ENCODE measurements at places on chromosomes 4 and X. TPM values are rescaled to one million over a fixed set of nuclear protein-coding genes. Genes with fewer than 3 reads are reported as not detected.
A peak's percentile ranks its signal among the peaks of the same experiment; 100 is the strongest.

The CENPVL1 gene
- total RNA-seq: not detected

The C4orf50 gene
- total RNA-seq: 0.03 TPM

The ADRA2C gene
- total RNA-seq: not detected

The STAP1 gene
- total RNA-seq: 1.3 TPM

The MAGEA10 gene
- total RNA-seq: not detected

The LDB2 gene
- 0.11 TPM for total RNA-seq

The TMEM185A gene
- 20.0 TPM for total RNA-seq

The OTUD6A gene
- total RNA-seq: not detected

The ZNF157 gene
- total RNA-seq: 0.40 TPM

The P2RY4 gene
- total RNA-seq: not detected

The IGSF1 gene
- not detected for total RNA-seq

The KLHL13 gene
- total RNA-seq: 0.35 TPM

The BMPR1B gene
- not detected for total RNA-seq

The RAB41 gene
- total RNA-seq: not detected

The COPS4 gene
- total RNA-seq: 41.2 TPM

- DNase-seq: no peak
Observed at GRCh38 chrX:111402344-111402743, 9.6 kb downstream of the DCX start.

DNA sequence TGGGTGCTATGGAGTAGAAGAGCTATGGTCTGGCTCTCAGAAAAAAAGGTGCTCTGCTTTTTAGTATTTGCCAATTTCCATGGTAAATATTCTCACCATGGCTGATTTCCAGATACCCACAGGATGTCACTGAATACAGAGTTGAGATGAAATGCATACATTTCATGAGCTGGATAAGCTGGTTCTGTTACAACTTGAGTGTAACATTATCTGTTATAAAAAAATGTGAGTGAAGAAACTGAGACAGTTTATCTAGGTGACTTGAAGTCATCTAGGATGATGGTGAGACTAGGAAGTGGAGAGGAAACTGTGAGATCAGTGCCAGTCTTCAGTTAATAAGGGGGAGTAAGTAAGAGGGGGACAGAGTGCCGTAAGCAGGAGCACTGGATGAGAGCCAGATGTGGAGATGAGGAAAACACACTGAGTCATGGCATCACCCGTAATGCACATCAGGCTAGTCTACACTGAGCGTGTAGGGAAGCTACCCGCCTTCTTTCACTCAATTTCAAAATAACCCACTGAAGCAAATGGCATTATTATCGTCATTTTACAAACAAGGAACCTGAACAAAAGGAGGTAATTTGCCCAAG, 5.0 kb downstream of the HPSE start:
- DNase-seq: no peak

- peak; percentile 47 for DNase-seq
Observed at GRCh38 chrX:13101441-13102139, 57.2 kb upstream of the FAM9C start.

- no peak for DNase-seq
Observed at GRCh38 chr4:102736636-102737549, 23.9 kb downstream of the MANBA start.

- DNase-seq: no peak
Observed at GRCh38 chr4:68874507-68874906, 58.7 kb downstream of the UGT2B10 start.

GRCh38 chr4:102625232-102625930, 124.2 kb downstream of the NFKB1 start:
- DNase-seq: peak; percentile 57

- no peak for DNase-seq
Observed at GRCh38 chr4:16860516-16860915, 37.9 kb downstream of the LDB2 start.

- DNase-seq: no peak
Observed at GRCh38 chr4:175802988-175803387, 9.1 kb downstream of the GPM6A start.

DNA sequence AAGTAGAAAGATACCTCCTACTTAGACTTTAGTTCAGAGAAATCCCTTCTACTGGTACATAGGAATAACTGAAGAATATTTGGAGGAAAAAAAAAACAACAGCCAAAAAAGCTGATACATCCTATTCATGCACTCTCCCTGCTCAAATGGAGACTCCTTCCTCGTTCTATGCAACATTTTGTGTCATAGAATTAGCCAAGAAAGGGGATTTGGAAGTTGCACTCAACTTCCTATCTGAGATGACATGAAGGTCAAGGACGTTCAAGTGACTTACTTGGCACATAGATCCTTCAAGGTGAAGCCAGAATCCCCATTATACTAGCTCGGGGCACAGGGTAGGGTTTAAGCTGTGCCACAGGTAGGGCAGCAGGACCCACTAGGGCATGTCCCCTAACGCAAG, 56.2 kb upstream of the S100G start:
- no peak for DNase-seq

GRCh38 chr4:3375688-3376087, 66.1 kb upstream of the HGFAC start:
- DNase-seq: no peak

DNA sequence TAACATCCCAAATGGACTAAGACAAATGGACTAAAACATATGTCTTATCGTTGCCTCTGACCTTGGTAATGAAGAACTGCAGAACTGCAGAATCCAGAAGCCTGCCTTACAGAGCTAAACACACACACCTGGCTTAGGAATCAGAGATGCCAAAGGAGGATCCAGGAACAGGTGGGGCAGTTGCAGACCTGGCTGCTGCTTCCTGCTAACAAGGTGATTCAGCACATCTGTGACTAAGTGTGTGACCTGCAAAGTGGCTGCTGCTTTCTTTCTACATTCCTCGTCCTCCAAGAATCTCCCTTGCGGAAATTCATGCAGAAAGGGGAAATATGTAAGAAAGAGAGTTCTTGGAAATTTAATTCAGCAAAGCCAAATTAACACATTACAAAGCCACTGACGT, 96.8 kb upstream of the NLGN4X start:
- DNase-seq: no peak

- no peak for DNase-seq
Observed at GRCh38 chr4:89836897-89837384, at the start of gene SNCA. TSS of gene SNCA (minus strand) at chr4:89837161. CDS start at chr4:89835667, 1,494 bp downstream.

GRCh38 chr4:7362862-7363430, 71.8 kb downstream of the PSAPL1 start:
- no peak for DNase-seq

DNA sequence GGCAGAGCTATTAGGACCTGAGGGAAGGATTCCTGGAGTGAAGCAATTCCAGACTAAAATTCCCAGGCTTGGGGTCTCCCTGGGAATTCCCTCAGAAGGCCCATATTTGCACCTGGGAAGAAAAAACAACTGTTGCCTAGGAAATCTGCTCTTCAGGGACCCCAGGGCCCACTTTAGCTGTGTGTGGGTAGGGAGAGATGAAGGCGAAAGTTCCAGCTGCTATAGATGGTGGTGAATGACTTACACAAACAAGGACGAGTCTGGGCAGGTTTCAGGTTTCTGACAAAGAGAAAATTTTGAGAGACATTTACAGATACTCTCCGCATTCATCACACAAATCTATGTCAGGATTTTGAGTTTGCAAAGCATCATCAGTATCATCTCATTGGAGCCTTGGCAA, 126.1 kb downstream of the GPC3 start:
- DNase-seq: no peak

DNA sequence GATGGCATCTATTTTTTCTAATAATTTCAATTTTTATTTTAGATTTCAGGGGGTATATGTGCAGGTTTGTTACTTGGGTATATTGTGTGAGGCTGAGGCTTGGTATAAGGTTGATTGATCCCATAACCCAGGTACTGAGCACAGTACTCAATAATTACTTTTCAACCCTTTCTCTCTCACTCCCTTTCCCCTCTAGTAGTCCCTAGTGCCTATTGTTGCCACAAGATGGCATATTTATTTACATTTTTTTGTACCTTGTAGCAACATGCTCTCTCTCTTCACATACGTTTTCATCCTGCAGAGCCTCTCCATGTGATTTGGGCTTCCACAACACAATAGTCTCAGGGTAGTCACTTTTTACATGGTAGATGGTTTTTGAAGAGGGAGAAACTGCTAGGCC, 172.0 kb downstream of the ATOH1 start:
- DNase-seq: no peak

DNA sequence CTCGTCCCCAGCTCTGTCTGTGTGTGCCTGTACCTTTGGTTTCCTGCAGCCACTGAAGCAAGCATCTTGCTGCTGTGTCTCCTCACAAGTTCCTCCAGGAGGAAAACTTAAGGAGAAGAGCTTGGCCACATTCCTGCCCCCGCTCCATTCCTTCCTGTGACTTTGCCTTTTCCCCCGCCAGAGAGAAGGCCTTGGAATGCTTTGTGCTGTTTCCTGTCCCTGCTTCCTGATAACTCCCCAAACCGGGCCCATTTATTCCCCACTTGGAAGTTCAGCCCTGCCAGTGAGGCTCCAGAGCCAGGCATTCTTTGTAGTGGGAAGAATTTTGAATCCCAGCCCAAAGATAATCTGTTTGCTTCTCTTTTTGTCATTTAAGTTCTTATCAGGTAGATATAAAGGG, 33.1 kb downstream of the SMIM10L2A start:
- no peak for DNase-seq

GRCh38 chrX:131477498-131477897, 66.4 kb upstream of the OR13H1 start:
- no peak for DNase-seq

GRCh38 chr4:25058796-25059195, 28.1 kb upstream of the LGI2 start:
- no peak for DNase-seq

DNA sequence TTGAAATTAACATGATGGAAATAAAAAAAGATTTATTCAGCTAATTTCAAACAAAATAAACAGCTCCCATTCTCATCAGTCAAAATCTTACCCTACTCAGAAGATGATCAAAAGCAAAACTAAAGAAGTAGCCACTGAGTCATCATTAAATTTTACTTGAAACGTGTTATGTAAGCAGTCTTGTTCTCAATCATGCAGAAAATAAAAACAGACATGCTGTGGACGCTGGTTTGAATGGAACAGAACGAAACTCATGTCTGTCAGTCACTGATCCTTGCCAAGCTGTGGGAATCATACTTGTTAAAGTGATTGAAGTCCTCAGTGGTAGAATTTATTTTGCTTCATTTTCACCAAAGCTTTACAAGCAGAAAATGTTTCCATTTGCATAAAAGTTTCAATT, 77.2 kb upstream of the TLR3 start:
- DNase-seq: no peak

DNA sequence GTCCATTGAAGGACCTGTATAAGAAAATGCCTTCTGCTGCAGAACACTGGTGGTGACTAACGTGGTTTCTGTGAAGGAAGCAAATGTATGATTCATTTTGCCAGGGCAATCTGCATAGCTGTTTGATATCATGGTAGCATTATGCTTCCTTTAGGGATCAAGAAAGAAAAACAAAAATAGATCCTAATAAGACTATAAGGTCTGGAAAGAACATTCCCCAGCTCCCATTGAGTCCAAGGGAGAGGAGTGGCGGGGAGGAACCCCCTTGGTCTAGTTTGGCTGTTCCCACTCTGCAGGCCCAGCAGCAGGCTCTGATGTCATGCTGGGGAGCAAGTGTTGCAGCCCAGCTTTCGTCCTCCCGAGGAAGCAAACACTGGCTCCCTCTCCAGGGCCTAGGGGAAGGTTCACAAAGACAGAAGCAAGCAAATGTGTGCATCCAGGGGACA, 154.5 kb upstream of the GALNT7 start:
- no peak for DNase-seq

GRCh38 chrX:71998836-71999509, 88.3 kb downstream of the NHSL2 start:
- peak; percentile 31 for DNase-seq

GRCh38 chr4:25448379-25449109, 71.5 kb downstream of the ANAPC4 start:
- no peak for DNase-seq

DNA sequence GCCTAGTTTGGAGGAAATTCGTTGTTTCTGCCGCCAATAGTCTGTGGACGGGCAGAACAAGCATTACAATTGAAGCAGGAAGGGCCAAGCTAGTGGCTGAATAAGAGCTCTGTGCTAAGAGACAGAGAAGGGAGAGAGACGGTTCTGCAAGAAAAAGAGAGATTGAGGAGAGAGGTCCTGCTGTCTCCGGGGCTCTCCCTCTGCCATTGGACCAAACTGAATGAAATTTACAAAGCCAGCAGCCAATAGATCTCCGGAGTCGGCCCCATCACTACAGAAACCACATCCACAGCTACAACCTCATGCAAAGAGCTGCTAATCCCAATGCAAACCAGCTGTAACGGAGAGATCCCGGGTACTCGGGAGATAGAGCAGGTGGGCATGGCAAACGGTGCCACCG, at the start of gene NLGN4X:
Gene NLGN4X (minus strand): TSS at position 148 of the 400 bp plus-strand sequence. CDS start 77,401 bp downstream, outside the sequence.
- DNase-seq: no peak

GRCh38 chr4:154478128-154478527, 13.5 kb downstream of the DCHS2 start:
- no peak for DNase-seq

GRCh38 chr4:7153711-7154110, 38.6 kb upstream of the SORCS2 start:
- DNase-seq: no peak

- no peak for DNase-seq
Observed at GRCh38 chr4:159496248-159496647, 393.4 kb downstream of the RAPGEF2 start.

GRCh38 chrX:153347530-153347929, 13.6 kb downstream of the ZNF275 start:
- no peak for DNase-seq

DNA sequence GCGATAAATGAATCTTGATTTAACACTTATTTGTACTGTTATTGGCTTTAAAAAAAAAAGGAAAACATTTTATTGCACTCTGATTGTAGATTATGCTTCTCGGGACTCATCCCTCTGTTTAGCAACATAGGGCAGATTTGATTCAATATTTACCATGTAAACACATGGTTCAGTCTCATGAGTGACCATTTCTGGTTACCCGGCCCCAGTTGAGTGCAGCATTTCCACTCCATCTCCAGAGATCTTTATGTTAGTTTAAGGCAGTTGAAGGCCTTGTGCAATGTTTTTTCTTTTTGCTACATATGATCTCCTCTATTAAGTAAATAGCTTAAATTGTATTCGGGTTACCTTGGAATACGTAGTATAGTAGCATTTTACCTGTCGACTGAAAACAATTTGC, 143.3 kb upstream of the RPS6KA3 start:
- no peak for DNase-seq

DNA sequence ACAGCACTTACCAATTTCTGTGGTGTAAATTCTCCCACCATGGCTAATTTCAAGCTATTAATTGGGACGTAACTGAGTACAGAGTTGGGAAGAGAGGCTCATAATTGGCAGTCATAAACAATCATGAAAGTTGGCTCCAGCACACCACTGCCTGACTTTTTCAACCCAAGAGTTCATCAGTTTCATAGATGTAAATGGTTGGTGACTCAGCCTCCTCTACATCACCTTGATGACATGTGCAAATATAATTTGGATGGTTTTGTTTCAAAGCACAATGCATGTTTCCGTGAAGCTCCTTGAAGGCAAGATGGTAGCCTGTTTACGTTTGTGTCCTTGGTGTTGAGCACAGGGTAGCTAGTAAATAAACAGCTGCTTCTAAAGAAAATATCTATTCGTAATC, 235.1 kb downstream of the LDB2 start:
- no peak for DNase-seq

GRCh38 chr4:76523593-76523992, 88.6 kb downstream of the SHROOM3 start:
- DNase-seq: no peak
